ENCODE measurements at places on chromosomes 6 and 20. TPM values are rescaled to one million over a fixed set of nuclear protein-coding genes. Genes with fewer than 3 reads are reported as not detected.

- peak; percentile 66 for DNase-seq
Observed at GRCh38 chr20:59495894-59496510, 108.3 kb upstream of the PHACTR3 start.

GRCh38 chr6:148445620-148446019, 103.0 kb downstream of the SASH1 start:
- no peak for DNase-seq

DNA sequence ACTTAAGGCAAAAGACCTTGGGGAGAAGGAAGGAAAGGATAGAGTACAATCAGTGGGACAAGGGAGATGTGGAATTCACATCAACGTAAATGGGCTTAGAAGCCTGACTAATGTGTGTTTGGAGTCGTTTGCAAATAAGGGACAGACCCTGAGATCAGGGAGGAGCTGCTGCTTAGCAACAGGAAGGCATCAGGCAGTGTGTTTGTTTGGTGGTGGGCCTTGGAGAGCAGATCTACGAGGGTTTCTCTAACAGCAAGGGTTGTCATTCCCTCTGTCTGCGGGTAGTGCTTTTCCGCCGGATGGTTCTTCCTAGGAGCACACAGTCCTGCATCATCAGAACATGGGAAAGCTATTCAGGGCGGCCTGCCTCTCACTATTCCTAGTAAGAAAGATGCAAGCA, 40.4 kb downstream of the C6orf118 start:
- no peak for DNase-seq

Gene LHFPL5
- total RNA-seq: 0.69 TPM

Gene NOTCH4
- 14.9 TPM for total RNA-seq

Gene HRH3
- total RNA-seq: not detected

GRCh38 chr20:15895560-15896084, 677.6 kb downstream of the KIF16B start:
- no peak for DNase-seq

- DNase-seq: no peak
Observed at GRCh38 chr6:15715851-15716250, 53.0 kb upstream of the DTNBP1 start.

- no peak for DNase-seq
Observed at GRCh38 chr20:62370115-62370806, 3.1 kb upstream of the LAMA5 start.

- DNase-seq: no peak
Observed at GRCh38 chr20:25496968-25497401, 88.3 kb downstream of the NINL start.

Gene GHRH
- total RNA-seq: not detected

Gene TULP4
- 93.0 TPM for total RNA-seq

DNA sequence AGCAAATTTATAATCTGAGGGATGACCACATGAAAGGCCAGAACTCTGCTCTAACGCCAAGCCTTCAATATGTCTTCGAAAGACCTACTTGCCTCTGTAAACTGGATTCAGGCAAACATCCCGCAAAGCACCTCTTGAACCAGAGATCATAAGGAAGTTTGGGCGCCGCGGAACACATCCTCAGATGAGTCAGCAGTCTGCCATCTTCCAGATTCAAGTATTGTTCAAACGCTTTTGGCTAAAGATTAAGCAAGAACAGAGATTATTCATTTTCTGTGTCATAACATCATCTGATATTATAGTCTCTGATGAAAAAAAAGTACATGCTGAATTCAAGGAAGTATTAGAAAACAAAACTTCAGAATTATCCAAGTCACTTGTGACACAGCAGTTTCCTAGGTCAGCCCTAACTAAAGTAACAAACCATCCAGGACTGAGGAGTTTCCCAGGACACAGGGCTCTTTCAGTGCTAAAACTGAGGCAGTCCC, 20.8 kb downstream of the TBC1D7 start:
- DNase-seq: no peak

DNA sequence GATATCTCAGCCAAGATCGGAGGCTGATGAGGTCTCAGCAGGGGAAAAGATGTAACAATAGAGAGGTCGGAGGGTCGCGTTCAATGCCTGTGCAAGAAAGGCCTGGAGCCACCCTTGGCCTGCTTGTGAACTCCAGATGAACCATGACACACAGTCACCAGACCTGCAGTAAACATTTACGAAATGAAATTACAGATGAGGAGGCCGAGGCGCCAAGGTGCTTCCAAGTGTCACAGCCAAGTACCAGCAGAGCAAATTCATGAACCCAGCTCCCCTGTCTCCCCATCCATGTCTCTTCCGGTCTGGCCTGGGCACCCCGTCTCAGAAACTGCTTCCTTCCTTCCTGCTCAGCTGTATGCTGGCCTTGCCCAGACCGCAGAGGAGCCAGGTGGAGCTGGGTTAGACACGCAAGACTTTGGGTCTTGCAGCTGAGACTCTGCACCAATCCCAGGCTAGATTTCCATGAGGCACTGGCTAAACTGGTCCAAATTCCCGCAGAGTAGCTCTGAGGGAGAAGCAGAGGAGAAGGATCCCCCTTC, 48.1 kb downstream of the CHMP4B start:
- DNase-seq: peak; percentile 12

DNA sequence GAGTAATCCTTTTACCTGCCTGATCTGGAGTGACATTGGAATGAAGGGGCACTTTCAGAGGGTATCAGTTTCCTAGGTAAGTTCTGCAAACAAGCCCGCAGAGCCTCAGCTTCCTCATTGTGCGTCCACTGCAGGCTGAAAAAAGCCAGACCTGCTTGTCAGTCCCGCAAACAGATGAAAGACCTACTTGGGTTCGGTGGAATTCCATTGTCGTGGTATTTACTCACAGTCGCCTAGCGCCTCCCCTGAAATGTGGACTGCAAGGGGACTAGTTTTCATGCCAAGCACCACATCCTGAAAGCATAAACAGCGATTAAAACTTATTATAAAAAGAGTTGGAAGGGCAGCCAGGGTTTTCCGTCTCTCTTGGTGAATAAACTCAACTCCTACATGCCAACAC, 121.5 kb downstream of the PAX1 start:
- DNase-seq: no peak

DNA sequence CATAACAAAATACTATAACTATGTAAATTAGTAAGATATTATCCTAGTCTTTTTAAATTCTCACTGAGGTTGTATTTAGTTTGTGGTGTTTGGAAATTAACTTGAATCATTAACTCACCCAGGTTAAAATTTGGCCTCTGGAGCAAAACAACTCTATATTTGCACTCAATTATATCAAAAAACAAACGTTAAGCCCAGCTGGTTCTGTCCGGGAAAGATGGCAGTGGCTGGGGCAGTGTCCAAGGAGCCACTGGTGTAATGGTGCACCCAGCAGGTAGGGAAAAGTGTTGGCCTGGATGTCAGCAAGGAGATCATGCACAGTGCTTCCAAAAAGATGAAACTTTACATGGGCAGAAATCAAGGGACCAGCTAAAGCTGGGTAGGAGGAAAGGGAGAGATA, 285.3 kb upstream of the CITED2 start:
- no peak for DNase-seq

Gene VPS52
- total RNA-seq: 62.5 TPM

DNA sequence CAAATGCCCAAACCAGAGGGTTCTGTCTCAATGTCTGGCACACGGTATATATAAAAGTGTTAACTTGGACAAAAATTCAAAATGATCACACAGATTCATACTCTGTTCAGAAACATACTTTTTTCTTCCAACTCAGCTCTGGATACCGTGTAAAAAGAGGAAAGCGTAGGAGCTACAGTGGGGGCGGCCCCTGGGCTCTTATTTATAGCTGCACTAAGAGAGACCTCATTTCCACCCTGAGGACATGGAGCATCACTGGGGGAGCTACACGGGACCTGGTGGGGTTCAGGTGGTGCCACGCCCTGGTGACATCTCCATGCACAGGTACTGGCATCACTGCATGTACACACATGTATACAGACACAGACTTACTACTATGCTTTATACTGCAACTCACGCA, 185.9 kb upstream of the FOXQ1 start:
- DNase-seq: no peak

Gene FAM50B
- 24.8 TPM for total RNA-seq

GRCh38 chr6:30570740-30571074, 535 bp upstream of the ABCF1 start:
- no peak for DNase-seq

- DNase-seq: peak; percentile 33
Observed at GRCh38 chr6:125746731-125747588, 2.5 kb upstream of the HEY2 start.

Gene GABRR1
- total RNA-seq: not detected

Gene HLA-DOA
- total RNA-seq: 8.4 TPM

- DNase-seq: no peak
Observed at GRCh38 chr6:82861121-82861520, 204.5 kb downstream of the UBE3D start.

DNA sequence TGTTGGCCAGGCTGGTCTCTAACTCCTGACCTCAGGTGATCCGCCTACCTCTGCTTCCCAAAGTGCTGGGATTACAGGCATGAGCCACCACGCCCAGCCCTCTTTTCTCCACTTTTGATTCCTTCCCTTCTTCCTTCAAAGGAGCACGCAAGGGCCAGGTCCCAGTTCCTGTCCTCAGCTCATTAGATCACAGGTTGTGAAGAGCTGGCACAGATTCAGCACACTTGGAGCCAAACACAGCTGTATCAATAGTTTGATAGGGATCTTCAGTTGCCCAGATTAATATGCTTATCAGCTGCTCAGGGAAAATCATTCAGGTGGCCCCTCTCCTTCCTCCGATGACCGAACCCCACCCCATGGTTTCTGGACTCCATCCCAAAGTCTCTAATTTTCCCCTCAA, 14.4 kb upstream of the SLC22A23 start:
- no peak for DNase-seq

GRCh38 chr6:43699564-43700186, 12.1 kb upstream of the MRPS18A start:
- DNase-seq: peak; percentile 81

Gene GFRAL
- total RNA-seq: not detected

Gene ULBP3
- total RNA-seq: 2.5 TPM

DNA sequence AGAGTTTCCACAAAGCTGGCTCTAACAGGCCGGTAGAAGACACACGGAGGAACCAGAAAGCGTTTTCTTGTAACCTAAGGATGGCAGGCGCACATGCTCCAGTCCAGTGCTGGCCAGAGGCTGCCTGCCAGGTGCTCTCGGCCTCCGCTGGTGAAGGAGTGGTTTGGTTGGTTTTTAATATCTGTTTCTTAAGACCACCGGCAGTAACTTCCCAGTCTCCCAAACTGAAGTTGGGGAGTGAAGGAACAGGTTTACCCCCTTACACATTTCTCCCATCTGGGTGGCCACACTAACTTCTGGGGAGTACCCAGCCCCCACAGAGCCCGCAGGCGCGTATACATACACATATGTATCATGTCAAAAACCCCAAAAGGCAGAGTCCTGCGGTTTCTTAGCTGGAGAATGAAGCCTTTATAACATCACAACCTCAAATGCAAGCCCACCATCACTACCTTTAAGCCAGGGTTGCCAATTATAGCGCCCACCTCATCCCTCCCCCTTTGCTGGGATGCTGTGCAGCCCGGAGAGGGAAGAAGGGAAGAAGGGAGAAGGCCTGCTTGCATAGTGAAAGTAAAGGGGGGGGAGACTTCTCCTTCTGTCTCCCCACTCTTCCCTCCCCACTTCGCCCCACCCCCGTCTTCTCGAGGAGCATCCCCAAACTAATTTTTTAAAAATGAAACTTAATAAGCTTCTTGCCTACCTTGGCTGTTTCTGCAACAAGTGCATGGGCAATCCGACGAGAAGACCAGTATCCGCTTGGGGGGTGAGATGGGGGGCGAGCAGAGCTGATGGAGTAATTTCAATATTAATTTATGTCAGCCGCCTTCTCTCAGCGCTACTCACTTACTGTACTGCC, 1.0 kb downstream of the TRERF1 start:
- no peak for DNase-seq

DNA sequence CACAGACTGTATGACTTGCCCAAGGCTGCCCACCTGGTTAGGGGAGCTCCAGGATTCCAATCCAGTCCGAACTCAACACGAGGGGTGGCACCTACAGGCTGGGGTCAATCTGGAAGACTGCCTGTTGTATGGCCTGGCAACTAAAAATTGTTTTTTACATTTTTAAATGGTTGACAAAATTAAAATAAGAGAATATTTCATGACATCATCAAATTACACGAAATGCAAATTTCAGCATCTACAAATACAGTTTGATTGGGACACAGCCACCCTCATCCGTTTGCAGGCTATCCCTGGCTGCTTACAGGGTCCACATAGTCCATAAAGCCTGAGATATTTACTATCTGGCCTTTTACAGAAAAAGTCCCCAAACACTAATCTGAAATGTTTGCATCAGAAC, 235.9 kb upstream of the GMDS start:
- no peak for DNase-seq

GRCh38 chr6:13813026-13813425, 1.3 kb downstream of the MCUR1 start:
- no peak for DNase-seq
